ENCODE measurements at places on chromosomes 6 and 20.
A peak's percentile ranks its signal among the peaks of the same experiment; 100 is the strongest.

DNA sequence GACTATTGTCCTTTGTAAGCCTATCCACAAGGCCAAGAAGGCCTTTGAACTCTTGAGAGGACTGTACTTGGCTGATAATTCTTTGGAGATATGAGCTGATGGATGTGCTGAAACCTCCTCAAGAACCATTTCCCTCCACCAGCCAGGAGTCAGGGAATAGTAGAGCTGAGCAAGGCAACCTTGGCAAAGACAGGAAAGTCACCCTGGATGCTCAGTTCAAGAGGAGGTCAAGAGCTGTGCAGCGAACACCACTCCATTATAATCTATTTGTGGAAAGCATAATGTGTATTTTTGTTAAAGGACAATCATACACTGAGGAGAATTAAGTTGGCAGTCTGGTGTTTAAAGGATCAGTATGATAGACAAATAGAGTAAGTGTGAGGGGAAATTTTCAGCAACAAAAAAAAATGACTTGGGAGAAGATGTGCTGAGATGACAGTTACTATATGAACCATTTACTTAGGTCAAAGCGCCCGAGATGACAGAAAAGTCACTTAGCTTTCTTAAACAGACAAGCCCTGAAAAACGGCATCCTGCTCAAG lies 177.2 kb upstream of the COL21A1 start:
- no peak for DNase-seq

DNA sequence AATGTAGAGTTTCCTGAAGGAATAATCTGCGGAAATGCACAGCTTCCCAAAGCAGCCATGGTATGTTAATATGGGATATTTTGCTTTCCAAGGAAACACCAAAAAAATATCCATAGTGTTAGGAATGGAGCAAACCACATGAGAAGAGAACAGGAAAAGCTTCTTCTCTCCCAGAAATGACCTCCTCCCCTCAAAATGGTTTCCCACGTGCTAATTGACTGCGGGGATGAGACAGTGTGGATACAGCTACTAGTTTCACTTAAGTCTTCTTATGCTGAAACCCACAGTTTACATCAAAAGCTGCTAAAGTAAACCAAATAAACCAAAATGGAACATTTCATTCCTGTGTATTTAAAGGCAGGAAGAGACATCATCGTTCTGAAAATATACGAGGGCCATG lies 69.4 kb downstream of the FYN start:
- DNase-seq, result no peak

DNA sequence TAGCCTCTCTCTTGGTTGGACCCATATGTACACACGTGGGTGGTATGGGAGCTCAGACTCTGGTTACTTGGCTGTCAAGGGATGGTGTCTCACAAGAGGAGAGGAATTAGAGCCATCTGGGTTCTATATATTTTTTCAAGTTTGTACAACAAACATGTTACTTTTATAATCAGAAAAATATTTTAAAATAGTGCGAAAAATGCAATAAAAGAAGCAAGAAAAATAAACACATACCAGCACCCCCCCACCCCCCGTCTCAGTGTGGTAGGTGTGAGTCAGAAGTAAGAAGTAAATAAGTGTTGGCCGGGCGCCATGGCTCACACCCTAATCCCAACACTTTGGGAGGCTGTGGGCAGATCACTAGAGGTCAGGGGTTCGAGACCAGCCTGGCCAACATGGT lies 2.1 kb upstream of the TIAM2 start:
- no peak for DNase-seq

- no peak for DNase-seq
These were observed 1.3 kb upstream of the LRRC1 start for GRCh38 chr6:53793318-53794136.

DNA sequence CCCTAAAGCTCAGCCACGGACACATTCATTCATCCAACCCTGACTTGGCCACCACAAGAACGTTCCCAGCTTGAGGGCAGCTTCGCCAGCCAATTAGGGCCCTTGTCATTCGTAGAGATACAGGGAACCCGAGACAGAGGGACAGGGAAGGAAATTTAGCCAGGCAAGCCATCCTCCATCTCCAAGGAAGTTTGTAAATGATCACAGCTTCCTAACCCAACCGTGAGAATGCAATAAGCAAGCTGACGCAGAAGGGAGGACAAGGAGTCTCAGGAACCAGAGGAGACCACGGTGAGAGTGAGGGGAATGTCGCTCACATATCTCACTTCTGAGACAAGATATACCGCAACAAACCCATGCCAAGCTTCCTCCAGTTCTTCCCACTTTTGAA lies 1.4 kb downstream of the TRAM2 start:
- DNase-seq, result no peak

- DNase-seq, result no peak
These were observed 1.4 kb downstream of the NPBWR2 start for GRCh38 chr20:64105846-64106434.

GRCh38 chr6:35018746-35019145 lies 122.4 kb downstream of the TCP11 start:
- DNase-seq, result no peak

DNA sequence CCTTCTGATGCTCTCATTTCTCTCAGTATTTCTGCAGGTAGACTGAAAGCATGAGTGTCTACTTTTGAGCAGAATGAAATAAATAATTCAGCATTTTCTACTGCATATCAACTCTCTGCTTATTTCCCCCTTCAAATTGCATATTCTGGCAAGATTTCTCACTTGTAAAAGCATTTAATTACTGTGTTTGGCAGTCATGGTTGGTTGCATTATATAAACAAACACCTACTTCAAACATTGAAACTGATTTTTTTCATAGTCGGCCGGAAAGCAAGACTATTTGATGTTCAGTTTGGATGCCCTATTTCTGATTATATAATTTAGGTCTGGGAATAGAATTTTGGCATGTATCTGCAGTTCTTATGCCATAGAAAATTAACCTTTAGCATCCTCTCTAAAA lies 73.1 kb downstream of the PLEKHG1 start:
- DNase-seq, result no peak

DNA sequence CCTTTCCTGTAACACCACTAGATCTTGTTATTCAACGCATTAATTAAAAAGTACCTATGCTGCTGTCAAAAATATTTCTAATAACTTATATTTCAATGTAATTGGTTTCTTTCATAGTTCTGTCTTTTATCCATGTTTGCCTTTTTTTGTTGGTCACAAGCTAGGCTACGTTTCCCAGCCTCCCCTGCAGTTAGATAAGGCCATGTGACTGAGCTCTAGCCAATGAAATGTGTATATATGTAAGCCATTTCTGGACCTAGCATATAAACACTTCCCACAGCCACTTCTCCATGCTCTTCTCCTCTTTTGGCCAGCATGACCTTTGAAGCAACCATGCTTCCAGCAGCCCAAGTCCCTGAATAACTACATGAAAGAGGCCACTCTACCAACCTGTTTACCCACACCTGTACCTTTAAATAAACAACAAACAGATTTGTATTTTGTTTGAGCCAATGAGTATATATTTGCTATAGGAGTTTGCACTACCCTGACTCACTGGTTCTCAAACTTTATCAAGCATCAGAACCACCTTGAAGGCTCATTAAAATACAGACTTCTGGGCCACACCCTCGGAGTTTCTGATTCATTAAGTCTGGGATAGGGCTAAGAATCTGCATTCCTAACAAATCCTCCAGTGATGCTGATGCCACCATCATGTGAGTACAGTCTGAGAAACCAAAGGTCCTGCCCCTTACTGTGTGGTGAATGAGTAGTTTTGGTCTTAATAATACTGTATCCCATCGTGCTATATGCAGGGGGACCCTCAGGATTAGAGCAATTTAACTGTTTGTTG lies 45.6 kb upstream of the BEND6 start:
- DNase-seq, result no peak

GRCh38 chr20:50575865-50576720 lies 65.9 kb downstream of the PTPN1 start:
- no peak for DNase-seq

DNA sequence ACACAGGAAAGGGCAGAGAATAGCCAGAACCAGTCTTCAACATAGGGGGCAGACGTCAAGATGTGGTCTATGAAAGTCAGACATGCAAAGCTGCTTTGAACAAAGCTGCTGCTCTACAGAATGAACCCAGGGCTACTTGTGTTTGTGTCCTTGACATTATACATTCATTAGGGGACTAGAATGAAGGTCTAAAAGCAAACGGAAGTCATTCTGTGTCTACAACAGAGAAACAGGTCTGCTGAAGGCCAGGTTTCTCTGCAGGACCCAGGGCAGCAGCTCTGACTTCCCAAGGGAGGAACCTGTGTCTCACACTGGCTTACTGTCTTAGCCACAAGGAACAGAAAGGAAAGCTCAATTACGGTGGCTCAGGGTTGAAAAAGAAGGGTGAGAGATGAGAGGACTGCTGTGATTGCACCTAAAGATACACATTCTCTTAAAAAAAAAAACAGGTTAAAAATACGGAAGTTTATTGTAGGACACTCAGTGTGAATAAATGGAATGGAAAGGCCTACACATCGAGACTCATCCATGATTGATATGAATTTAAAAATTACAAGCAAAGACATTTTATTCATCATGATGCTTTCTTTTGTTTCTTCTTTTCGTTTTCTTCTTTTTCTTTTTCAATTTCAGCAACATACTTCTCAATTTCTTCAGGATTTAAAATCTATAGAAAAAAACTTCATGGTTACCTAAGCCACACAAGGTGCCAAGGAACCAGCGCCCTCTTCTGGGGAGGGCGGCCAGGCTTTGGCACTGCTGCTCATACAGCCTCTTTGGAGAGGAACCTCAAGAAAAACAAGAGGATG lies 6.7 kb downstream of the PSMA7 start:
- no peak for DNase-seq

DNA sequence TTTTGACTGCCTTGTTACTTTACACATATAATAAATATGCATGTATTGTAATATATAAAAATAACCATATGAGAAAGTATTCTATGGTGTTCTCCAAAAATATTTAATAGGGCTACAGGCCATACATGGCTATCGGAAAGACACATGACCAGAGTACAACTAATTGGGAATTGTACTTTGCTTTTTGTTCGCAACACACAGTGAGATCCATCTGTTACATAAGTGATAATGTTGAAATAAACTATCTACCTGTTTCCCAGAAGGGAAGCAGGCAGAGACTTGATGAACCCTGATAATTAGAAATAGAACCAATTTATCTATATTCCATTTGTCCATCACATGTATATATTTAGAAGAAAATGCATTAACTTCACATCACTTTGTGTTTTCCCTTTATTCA lies 344.0 kb upstream of the PLCB4 start:
- DNase-seq, result no peak

DNA sequence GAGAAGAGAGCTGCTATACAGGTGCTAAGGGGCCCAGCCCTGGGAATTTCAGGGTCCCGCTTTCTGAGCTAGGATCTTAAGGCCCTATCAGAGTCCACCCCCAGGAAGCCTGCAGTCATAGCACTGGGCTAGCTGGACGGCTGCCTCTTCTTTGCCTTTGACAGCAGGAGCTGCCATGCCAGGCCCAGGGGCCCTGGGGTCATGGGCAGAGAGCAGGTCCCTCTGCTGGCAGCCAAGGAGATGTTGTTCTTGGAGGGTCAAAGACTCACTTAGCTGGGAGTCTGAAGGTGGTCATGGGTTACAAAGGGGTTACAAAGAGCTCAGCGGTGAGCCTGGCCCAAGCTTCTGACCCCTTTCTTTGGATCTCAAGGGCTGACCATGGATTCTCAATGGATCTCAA lies 52.7 kb downstream of the RPP21 start:
- no peak for DNase-seq

DNA sequence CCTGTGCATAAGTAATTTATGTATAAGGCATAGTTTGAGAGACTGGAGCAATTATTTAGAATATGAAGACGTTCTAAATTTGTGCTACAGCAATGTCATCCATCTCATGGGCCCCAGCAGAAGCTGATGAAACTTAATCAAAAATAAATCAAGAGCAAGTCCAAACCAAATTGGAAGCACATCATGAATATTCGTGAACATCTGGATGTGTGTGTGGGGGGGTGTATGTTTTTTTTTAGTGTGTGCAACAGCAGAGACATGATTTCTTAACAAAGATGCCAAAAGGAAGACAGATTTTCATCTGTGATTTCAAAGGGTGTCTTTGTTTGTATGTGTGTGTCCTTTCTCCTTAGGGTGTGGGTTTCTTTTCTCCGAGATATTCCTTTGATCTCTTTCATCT lies 58.9 kb downstream of the SASH1 start:
- no peak for DNase-seq

GRCh38 chr20:13261460-13262301 lies 40.6 kb downstream of the ISM1 start:
- peak; percentile 8 for DNase-seq

- no peak for DNase-seq
These were observed 56.1 kb downstream of the MACROD2 start for GRCh38 chr20:14051454-14051853.

GRCh38 chr6:68973066-68973465 lies 338.0 kb downstream of the ADGRB3 start:
- no peak for DNase-seq

- no peak for DNase-seq
These were observed 342.0 kb downstream of the SOX4 start for GRCh38 chr6:21935561-21936028.

DNA sequence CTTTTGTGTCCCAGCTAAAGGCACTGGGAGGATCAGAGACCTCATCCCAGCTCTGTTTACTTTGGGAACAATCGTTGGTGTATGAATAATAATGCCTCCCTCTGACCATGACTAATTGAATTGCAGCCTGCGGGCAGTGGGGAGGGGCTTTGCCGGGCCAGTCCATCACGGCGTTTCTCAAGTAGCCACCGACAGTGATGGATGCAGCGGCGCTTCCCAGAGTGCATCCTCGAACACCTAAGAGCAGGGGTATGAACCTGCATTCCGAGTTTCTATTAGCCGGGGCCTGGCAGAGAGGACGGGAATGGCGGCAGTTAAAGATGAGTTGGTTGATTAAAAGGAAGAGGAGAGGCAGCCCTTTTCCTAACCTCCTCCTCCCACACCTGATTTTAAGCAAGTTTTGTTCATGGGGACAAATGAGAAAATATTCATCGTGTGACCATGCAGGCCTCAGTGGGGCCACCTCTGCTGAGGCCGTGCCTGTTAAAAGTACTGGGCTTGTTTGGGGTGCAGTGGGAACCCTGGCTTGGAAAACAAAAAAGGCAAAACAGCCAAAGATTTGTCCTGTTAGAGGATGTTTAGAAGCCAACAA lies 154.1 kb downstream of the FOXA2 start:
- DNase-seq, result no peak

GRCh38 chr20:24060851-24061590 lies 72.4 kb upstream of the GGTLC1 start:
- no peak for DNase-seq

- DNase-seq, result no peak
These were observed 92.3 kb downstream of the ATRN start for GRCh38 chr20:3563133-3563532.

DNA sequence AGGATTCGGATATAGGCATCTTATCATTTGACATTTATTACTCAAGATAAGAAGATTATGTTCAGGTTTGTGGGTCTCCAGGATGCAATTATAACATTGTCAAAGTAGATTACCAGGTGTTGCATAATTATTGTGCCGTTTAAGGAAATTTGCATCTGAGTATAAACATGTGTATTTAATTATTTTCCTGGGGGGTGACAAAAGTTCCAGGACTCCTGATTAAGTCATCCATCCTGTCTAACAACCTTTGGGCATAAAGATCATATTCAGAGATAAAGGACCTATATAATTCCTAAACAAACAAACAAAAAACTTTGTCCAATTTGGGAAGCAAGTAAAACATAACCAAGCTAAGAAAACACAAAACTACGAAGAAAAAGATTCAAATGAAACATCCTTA lies 3.3 kb upstream of the PPP1R14C start:
- DNase-seq, result no peak

Data from non-pigmented ciliary epithelial cell (primary cell).